ENCODE measurements at places on chromosomes 3 and 15. TPM values are rescaled to one million over a fixed set of nuclear protein-coding genes. Genes with fewer than 3 reads are reported as not detected.

DNA sequence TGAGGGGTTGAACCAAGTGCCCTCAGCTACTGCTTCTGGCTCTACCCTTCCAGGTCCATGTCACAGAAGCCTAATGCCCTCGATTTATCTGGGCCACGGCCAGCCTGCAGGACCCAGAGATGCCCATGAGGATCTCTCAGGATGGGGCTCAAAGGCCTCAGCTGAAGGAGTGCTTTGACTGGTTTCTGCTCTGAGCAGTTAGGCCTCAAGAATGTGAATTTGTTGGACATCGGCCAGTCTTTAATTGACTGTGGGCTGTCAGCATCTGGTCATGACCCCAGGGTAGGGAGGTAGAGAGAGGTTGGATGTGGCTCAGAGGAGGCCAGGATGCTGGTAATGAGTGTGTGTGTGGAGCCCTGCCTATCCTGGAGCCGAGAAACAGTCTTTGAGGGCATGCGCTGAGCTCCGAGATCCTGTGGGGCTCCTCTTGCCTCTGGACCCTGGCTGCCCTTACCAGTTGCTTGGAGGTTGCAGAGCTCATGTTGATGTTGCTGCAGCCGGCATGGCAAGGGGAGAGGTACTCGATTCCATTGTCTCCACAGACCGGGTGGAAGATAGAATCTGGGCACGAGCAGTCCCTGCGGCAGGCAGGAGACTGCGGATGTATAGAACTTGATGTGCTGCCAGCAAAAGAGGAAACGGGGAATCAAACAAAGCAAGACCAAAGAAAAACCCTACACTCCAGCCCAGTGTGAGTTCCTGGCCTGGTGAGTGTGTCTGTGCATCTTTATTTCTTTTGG lies 49.1 kb upstream of the RAB6B start:
- no peak for DNase-seq

- no peak for DNase-seq
Observed at GRCh38 chr15:66803182-66803729, 101.2 kb downstream of the SMAD6 start.

GRCh38 chr3:10224794-10225665 lies 23.2 kb upstream of the TATDN2 start:
- peak; percentile 45 for DNase-seq

- no peak for DNase-seq
Observed at GRCh38 chr3:12442654-12443501, 41.4 kb upstream of the TSEN2 start.

DNA sequence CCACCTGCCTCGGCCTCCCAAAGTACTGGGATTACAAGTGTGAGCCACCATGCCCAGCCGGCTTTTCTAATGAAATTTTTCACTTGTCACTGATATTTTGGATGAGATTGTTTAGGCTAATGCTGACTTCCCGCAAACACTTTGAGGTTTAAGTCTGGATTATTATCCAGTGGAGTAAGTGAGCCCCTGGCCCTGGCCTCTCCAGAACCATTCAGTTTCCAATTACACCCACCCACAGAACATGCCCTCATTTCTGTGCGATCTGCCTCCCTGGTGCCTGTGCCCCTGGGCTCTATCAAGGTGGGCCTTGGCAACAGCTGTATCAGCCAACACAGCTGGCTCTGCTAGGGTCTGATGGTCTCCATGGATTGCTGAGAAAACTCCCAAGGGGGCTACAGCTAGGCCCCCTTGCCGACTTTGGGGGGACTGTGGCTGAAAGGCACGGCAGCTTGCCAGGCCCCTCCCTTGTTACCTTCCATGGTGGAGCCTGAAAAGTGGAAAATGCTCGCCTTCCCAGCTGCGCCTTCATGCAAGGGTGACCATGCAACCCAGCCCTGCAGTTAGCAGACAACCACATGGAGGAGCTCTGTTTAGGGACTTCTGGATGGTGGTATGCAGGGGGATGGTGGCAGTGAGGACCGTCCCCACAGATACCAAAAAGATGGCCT lies 288.9 kb downstream of the FAM43A start:
- DNase-seq = no peak

GRCh38 chr3:106691476-106691875 lies 685.8 kb upstream of the CCDC54 start:
- DNase-seq = no peak

The CYP1A1 gene
- 0.29 TPM for total RNA-seq

- DNase-seq = no peak
Observed at GRCh38 chr15:60414016-60414682, 16.4 kb upstream of the ANXA2 start.

The CYP19A1 gene
- 0.24 TPM for total RNA-seq

GRCh38 chr15:63489352-63489751 lies 15.0 kb upstream of the USP3 start:
- DNase-seq = no peak
